ENCODE measurements at places on chromosomes 1 and 21.

- DNase-seq, result no peak
These were observed 23.4 kb downstream of the CTBS start for GRCh38 chr1:84550826-84551225.

GRCh38 chr1:210496063-210496462 lies 167.4 kb downstream of the HHAT start:
- no peak for DNase-seq

- no peak for DNase-seq
These were observed 249.2 kb upstream of the NFIA start for GRCh38 chr1:60833173-60833572.

DNA sequence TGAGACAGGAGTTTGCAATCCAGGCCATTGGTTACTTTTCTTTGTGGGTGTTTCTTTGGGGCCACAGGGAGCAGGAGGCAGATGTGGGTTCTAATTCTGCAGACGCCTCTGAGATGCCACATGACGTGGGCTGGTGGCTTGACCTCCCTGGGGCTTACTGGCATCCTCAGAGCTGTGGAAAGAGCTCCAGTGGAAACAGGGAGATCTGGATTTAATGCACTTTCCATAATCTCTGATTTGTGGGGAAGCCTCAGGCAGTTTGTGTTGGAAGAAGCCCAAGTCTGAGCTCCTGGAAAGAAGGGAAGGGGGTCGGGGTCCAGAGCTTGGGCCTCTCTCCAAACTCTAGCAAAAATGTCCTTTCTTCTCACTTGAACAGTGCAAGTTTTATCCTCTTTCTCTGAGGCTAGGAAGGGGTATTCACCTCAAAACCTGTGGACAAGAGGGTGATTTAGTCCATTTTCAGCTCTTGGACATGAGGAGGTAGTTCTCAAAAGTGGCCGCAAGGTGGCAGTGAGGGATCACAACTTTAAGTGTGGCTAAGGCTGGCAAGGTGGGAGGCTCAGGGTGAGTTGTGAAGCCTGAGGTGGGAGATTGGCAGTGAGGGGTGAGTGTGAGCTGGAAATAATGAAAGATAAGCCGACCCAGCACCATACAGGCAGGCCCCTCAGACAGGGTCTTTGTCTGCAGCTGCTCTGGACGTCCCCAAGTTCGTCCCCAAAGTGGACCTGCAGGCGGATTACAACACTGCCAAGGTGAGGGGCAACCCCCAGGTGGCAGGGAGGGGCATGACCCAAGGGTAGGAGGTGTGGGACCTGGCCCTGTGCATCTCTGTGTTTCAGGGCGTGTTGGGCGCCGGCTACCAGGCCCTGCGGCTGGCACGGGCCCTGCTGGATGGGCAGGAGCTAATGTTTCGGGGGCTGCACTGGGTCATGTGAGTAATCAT lies 9.2 kb downstream of the IKBKE start:
- peak; percentile 73 for DNase-seq

- DNase-seq, result no peak
These were observed 557.2 kb upstream of the BEND5 start for GRCh38 chr1:49333906-49334305.

GRCh38 chr1:10936998-10937901 lies 75.2 kb upstream of the TARDBP start:
- no peak for DNase-seq

- no peak for DNase-seq
These were observed 18.8 kb upstream of the GPR137B start for GRCh38 chr1:236123563-236123962.

DNA sequence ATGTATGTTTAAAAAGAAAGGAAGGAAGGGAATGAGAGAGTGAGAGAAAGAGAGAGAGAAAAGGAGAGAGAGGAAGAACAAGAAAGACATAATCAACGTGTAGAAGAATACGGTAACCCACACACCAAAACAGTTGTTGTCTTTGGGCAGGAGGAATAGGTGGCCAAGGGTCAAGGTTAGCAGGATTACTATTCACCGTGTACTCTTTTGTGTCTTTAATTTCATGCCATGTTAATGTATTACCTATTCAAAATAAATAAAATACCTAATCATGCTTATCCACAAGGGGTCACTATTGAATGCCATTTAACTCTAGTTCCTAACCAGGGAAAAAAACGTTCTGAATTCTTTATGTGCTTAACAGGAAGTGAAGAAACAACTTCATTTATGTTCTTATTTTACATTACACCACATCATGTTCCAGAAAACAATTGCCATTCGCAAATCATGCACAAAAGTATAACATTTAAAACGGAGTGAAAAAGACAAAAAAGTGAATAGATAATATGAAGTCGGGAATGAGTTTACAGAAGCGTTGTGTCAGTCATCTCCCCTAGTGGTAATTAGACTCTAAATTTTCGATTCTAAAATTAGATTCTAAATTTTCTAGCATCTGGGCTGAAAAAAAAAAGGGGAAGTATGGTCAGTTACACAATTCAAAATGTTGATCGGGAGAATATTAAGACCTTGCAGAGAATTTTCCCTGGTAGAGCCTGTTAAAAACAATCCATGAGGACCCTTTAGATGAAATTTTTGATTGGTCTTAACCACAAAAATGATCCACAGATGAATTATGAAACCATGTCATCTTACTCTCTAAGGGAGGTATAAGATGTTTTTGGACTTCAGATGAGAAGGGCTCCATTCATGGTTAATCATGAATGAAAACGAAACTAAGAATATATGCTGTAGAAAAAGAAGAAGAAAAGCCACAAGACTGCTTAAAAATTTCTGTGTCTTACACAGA lies 700 bp upstream of the KMO start:
- DNase-seq, result no peak

- DNase-seq, result no peak
These were observed 514.0 kb downstream of the NPHP4 start for GRCh38 chr1:5478156-5478695.

GRCh38 chr21:42096566-42096965 lies 25.4 kb downstream of the UMODL1 start:
- no peak for DNase-seq

GRCh38 chr1:3687504-3687903 lies 35.2 kb downstream of the TP73 start:
- DNase-seq, result no peak

DNA sequence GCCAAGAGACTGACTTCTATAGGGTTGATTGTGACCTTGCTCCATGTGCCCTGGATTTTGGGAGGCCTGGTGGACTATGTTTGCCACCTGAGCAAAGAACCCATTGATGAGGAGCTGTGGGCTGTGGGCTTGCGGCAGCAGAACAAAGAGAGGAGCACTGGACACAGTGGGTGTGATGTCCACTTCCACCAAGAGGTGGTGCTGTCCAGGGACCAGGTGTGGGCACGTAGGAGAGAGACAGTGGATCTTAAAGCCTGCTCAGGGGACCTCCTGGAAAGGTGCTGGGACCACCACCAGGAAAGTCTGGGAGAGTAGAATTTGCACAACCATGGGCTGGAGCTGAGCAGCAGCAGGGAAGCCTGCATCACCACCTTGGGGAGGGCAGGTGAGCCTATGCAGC lies 106.7 kb upstream of the ETS2 start:
- DNase-seq, result no peak

DNA sequence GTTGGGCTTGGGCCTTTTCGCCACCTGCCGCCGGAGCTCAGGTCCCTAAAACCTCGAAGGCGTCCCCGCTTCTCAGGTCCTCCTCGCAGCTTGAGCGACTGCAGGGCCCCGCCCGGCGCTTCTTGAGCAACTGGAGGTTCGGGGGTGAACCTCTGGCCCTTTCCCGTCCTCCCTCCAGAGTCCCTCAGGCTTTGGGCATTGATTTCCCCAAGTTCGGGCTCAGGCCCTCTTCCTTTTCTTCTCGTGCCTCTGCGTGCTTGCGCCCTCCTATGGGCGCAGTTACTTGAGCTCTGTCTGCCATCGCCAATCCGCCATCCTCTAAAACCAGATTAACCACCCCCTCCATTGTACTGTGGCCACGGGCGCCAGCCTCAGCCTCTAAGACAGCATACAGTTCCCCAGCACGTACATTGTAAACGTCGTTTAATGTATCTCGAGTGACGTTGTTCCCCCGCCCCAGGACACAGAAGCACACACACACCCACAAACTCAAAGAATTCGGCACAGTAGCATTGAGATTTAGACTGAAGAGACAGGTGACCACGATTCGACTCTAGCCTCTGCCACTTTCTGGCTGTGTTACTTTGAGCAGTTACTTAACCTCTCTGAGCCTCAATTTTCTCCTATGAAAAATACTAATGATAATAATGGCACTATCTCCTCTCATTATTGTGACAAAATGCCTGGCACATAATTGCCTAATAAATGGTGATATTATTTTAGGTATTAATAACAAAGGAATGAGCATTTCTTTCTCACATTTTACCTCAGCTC lies 22.6 kb downstream of the BTG2 start:
- peak; percentile 63 for DNase-seq

- no peak for DNase-seq
These were observed 183.3 kb downstream of the DHRS3 start for GRCh38 chr1:12434686-12435085.

- no peak for DNase-seq
These were observed 6.2 kb downstream of the WNT9A start for GRCh38 chr1:227941509-227942020.

DNA sequence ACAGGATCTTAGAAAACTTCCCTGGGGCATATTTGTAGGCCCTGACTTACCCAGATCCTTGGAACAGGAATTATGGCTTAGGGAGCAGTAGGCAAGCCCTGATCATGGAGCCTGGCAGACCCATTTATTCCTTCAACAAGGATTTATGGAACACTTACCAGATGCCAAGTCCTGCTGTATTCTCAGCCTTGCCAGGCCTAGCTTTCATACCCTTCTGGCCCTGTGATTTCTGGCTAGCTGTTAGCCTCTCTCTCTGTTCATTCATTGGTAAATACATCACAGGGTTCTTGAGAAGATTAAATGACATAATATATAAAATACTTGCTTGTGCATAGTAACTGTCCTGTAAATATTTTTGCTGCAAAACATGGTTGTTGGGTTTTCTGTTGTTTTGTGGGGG lies 32.4 kb upstream of the SRP9 start:
- DNase-seq, result no peak

GRCh38 chr1:97877307-97877706 lies 43.5 kb downstream of the DPYD start:
- DNase-seq, result no peak

DNA sequence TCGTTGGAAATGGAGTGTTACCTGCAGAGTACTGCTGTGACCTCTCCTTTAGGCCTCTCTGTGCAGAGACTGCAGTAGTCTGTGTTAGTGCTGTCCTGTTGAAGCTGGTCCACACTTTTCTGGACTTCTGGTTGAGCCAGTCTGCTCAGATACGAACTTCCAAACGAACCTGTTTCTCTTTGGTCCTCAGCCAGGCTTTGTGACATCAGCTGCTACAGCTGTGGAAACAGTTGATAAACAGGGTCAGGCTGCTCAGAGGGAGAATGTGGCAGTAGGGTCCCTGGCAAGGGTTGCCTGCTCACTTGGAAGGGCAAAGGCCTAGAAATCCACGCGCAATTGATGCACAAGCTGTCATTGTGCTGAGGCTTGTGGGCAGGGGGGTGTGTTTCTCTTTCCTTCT lies 98.8 kb downstream of the NOS1AP start:
- no peak for DNase-seq

DNA sequence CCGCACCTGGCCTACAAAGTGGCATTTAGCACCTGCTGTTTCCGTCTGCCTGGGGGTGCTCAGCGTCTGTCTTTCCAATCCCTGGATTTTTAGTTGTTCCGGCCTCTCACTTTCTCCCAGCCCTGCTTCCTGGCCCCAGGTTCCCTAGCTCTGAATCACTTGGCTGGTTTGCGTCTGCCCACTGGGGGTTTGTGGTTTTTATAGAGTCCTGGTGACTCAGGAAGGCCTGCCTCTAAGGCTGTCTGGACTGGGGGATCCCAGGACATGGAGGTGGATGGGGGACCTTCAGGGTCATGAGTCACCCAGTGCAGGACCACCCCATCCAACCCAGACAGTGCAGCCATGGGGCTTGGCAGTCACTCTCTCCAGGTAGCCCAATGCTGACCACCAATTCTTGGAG lies 53.5 kb downstream of the MRPL37 start:
- DNase-seq, result no peak

- peak; percentile 24 for DNase-seq
These were observed 17.2 kb downstream of the SPOCD1 start for GRCh38 chr1:31798433-31799195.

DNA sequence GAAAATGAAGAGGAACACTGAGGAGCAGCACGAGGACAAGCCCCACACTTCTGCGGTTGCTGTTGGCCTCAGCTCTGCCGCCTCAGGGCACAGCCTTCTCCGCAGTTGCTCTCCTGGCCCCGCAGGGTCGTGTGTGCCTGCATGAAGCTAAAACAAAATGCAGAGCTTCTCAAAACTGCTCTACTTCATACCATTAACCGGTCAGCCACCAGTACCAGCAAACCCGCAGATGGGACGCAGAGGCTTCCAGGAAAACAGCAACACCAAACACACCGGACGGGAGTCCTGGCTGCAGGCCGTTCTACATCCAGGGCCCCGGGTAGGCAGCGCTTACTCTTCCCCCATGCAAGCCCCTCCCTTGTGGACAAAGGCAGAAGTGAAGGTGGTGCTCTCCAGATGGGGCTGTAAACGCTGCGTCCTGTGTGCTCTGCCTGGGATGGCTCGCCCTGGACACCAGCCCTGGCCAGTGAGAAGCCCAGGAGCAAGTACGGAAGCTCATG lies 7.1 kb upstream of the C1orf159 start:
- no peak for DNase-seq

GRCh38 chr21:41348434-41348833 lies 13.4 kb upstream of the MX2 start:
- no peak for DNase-seq

GRCh38 chr21:16678429-16679160 lies 834.2 kb upstream of the CXADR start:
- no peak for DNase-seq

GRCh38 chr1:16256478-16256877 lies 19.5 kb upstream of the CPLANE2 start:
- DNase-seq, result no peak

GRCh38 chr1:7042322-7043190 lies 257.3 kb downstream of the CAMTA1 start:
- DNase-seq, result no peak

- no peak for DNase-seq
These were observed 5.2 kb downstream of the TRNP1 start for GRCh38 chr1:26998429-26999300.

- peak; percentile 86 for DNase-seq
These were observed 39.2 kb upstream of the LRRC8D start for GRCh38 chr1:89781494-89782126.

- DNase-seq, result peak; percentile 13
These were observed 405 bp upstream of the UHMK1 start for GRCh38 chr1:162497104-162497722.

- DNase-seq, result no peak
These were observed 21.9 kb downstream of the TSNAX start for GRCh38 chr1:231550448-231550781.

DNA sequence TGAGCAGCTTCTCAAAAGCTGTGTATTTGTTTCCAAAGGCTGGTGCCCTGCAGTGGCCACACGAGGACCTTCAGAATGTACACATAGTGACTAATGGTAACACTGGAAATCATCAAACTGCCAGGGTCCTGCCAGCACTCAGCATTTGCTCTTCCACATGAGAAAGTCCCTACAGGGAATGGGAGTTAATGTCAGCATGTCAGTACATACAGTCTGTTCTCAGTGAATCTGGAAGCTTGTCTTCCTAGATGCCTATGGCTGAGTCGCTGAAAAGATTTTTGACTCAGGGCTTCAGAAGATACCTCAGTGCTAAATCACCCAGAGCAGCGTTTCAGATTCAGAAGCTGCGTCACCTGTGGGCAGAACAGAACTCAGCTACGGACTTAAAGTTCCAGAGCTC lies 108.2 kb downstream of the CDC7 start:
- no peak for DNase-seq

- DNase-seq, result no peak
These were observed 395.1 kb upstream of the VAMP3 start for GRCh38 chr1:7375781-7376660.
